ENCODE measurements at places on chromosomes 5 and 9.
A peak's percentile ranks its signal among the peaks of the same experiment; 100 is the strongest.

DNA sequence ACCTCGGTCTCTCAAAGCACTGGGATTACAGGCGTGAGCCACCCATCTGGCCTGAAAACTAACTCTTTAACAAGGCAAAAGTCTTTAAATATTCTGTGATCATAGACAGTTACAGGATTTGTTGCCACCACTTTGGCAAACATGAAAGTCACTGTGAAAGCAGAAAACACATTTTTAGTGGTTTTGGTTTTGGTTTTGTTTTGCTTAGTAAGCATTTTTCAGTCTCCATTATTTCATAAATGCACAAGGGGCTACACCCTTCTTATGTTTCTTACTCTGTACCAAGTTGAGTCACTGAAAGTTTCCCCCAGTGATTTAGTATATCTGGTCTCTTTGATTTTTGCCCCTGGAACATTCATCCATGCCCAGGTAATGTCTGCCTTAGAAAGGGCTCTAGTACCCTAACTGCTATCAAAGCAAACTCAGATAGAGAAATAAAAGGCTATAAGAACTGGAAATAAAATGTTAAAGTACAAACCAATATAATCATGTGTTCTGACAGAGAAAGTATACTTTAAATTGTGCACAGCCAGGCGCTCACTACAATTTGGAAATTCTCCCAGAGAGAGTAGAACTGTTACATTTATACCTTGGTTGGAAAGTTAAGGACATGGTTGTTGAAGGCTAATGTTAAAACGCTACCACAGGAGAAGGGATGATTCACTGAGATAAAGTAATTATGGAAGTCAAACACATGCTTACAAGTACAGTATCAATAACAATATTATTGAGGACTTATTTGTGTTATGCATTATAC is 1022.5 kb upstream of the DMAC1 start:
- DNase-seq, result no peak

- DNase-seq, result no peak
These were observed 49.2 kb downstream of the EQTN start for GRCh38 chr9:27247756-27248155.

DNA sequence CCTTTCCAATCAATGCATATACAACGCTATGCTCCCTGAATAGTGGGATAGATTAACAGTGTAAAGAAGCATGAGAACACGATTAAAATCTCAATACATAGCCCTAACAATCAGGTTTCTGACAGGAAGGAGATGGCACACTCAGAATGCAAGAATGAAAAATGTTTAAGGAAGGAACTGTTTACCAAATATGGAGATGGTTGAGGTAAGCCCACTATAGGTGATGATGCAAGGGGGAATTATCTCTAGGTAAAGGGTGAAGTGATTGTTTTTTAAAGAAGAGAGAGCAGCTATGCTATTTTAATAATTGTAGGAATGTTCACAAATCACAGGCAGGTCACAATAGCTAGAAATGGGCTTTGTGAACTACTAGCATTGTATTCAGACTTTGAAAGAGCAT is 302.4 kb downstream of the CHSY3 start:
- no peak for DNase-seq

- DNase-seq, result no peak
These were observed 68.2 kb downstream of the THBS4 start for GRCh38 chr5:80103371-80103770.

GRCh38 chr9:77649109-77649812 is 1.1 kb upstream of the GNA14 start:
- DNase-seq, result no peak

GRCh38 chr5:176888865-176889165 is 10.3 kb downstream of the HK3 start:
- no peak for DNase-seq

DNA sequence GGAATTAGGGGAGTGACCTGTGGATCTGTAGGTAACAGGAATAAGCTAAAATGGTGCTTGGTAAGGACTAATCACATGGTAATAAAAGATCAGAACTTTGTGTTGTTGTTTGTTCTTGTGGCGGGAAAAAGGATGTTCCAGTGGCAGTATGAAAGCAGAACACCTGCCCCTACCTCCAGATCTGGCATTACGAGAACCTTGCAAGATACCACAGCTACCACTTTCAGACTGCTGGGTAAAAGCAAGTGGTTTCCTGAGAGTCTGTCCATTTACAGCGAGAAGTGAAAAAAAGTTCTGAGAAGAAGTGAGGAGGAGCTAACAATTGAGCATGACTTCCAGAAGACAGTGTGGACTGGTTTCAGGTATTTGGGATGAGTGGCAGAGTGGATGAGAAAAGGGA is 252.5 kb downstream of the TLE4 start:
- DNase-seq, result peak; percentile 20

- DNase-seq, result no peak
These were observed 390.4 kb downstream of the ARHGEF28 start for GRCh38 chr5:74016373-74016772.

DNA sequence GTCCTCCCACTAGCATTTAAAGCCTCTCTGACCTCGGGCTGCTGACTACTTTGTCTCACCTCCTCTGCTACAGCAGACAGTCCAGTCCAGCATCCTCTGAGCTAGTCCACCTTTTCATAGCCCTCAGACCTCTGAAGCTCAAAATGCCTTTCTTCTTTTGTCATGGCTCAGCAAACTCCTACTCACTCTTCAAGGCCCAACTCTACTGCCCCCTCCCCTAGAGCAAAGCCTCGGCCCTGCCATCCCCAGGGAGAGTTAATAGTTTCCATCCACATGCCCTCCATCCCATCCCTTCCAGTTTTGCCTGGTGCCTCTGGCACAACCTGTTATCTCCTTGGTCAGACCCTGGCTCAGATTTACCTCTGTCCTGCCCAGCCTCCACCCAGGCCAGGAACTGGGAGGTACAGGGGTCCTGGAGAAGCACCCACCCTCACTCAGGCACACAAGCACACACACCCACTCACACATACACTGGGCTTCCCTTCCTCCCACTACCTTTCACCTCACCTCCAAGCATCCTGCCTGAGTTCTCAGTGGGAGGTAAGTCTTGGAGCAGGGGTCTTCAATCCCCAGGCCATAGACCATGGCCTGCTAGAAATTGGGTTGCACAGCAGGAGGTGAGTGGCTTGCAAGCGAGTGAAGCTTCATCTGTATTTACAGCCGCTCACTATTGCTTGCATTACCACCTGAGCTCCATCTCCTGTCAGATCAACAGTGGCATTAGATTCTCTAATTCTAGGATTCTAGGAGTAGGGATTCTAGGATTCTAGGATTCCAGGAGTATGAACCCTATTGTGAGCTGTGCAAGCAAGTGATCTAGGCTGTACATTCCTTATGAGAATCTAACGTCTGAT is 18.1 kb downstream of the PDLIM4 start:
- DNase-seq, result no peak

- no peak for DNase-seq
These were observed 5.3 kb upstream of the SREK1 start for GRCh38 chr5:66138637-66139317.

- no peak for DNase-seq
These were observed 24.0 kb upstream of the KLF9 start for GRCh38 chr9:70438341-70438928.

DNA sequence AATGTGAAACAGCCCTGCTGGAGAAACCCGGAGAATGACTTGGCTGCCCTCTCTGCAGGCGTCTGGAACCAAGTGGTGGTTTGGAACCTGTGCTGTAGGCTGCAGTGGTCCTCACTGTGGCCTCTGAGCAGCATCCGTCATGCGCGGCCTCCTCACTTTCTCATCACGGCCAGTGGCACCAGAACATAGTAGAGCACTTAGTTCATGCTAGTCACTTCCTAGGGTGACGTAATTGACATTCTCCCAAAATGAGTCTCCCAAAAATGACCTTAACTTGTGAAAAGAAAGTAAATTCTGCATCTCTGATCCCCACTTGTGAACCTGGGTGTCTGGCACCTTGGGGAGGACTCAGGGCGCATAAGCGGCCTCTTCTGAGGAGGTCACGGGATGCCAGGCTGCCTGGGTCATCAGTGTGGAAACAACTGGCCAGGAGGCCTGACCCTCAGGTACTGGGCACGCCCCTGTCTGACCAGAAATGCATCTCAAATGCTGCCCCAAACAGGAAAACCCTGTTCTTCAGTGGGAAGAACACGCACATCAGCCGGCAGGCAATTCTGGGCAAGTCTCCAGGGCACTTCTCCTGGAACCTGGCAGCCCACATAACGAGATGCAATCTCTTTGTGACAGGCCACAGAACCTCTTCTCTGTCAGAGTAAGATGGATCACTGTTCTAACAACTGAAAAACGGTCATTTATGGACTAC is 36.6 kb upstream of the SPTLC1 start:
- DNase-seq, result no peak

- DNase-seq, result no peak
These were observed 309.7 kb downstream of the TLE1 start for GRCh38 chr9:81379655-81380054.

DNA sequence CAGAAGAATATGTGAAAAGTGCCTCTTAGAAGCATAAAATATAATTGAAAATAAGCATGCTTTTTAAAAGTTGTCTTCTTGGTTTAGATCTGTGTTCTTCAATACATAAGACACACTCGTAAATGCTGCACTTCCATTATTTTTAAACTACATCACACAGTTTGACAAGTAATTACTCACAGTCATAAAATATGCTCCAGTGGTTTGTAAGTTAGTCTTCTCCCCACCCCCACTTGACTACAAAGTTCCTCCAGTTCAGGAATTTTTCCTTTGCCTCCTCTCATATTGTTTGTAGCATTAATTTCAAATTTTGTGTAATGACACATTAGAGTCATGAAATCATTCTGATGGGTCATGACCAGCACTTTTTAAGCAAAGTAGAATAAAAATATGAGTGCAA is 60.3 kb upstream of the PTGER4 start:
- DNase-seq, result no peak

DNA sequence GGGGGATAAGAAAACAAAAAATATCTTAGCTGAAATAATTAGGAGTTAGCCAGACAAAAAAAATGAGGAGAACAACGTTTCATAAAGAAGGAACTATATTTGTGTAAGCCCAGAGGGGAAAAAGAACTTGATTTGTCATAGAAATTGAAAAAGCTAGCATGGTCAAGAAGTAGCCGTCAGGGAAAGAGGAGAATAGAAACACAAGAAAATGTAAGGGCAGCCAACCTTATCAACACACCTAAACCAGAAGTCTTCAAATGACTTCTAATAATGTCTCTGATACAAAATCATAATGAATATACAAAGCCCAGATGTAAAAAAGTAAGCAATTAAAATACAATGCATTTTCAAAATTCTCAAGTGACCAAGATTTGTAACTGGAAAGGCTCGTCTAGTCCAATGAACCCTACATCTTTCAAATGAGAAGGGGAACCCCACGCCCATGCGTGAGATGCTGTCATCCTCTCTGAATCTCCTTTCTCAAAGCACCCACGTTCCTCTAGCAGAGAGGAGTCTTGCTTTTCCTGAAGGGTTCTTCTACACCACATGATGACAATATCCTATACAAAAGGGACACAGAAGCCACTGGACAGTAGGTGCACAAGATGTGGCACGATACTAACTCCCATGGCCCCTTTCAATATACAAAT is 103.7 kb downstream of the ARL15 start:
- DNase-seq, result no peak

DNA sequence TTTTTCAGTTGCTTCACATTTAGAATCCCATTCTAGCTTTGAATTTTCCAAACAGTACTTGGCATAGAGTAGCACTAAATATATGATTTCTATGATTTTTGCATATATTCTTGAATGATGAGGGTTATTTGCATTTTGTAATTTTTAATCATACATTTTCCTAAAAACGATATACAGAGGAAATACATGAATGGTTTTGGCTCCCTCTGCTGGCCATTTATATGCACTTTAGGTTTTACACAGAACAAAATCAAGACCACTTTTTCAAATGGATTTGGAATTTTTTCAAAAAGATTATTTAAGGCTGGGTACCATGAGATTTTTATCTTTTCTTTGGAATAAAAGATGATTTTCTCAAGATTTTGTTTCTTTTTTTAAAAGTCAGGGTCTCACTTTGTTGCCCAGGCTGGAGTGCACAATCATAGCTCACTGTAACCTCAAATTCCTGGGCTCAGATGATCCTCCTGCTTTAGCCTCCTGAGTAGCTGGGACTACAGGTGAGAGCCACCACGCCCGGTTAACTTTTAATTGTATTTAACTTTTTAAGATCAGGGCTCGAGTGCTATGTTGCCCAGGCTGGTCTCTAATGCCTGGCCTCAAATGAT is 16.7 kb upstream of the COMMD10 start:
- DNase-seq, result no peak

- no peak for DNase-seq
These were observed 12.9 kb downstream of the DYNC2I2 start for GRCh38 chr9:128643519-128644300.

DNA sequence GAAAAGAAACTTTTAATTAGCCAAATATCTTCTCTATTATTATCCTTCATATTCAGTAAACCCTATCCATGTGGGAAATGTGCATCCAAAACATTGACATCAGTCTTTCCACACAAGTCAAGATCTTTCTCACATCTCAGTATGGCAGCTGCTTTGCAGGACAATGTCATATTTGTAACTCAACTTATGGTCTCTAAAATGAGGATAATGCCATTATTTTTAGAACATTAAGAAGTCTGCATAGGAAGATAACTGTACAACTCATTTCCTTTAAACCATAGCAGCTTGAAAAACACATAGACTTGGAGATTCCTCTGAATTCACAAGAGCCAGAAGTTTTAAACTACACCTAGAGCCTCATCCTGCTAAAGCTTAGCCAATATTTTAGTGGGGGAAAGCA is 43.7 kb downstream of the MCTP1 start:
- no peak for DNase-seq

DNA sequence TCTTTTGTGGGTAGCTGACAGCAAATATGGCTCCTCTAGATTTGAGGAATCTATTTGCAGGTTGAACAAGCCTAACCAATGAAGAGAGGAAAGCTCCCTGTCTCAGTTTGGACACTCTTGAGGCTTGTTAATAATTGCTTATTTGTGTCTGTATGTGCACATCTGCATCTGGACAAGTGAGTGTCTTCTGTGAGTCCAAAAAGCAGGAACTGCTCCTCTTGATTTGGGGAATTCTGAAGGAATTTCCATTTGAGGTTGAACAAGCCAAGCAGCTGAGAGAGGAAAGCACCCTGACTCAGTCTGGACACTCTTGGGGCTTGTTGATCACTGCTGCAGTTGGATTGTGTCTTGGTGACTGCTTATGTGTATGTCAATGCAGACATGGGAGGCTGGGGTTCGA is 211.6 kb downstream of the DTWD2 start:
- DNase-seq, result no peak

DNA sequence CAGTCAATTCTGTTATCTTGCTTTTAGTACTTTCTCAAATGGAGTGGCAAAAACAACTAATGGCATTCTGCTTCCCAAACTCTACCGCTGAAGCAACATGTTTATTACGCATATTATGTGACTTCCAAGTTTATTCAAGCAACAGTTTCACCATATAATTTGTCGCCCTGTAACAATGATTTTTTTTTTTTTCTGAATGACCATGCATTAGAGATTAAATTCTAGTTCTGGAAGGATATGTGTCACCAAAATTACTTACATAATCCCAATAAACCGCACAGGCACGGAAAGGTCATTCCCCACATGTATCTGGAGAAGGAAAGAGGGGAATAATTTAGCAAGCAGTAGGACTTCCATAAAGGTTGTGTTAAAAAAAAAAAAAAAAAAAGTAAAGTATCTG is 691.8 kb downstream of the DNAH5 start:
- DNase-seq, result no peak
